ENCODE measurements at places on chromosomes 7 and 10.

DNA sequence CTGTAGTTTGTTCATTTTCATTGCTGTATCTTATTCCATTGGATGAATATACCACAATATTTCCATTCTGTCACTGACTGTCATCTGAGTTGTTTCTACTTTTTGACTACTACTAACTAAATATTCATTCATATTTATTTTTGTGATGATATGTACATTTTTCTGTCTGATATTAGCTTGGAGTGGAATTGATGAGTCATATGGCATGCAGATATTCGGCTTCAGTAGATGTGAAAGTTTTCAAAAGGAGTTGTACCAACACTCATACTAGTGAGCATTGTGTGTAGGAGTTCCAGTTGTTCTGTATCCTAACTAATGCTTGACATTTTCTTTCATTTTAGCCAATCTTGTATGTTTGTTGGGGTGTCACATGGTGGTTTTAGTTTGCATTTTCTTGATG lies 7.7 kb downstream of the RUNDC3B start:
- DNase-seq = no peak

- no peak for DNase-seq
Measured at GRCh38 chr7:48594349-48594748, 330.0 kb upstream of the CDC14C start.

DNA sequence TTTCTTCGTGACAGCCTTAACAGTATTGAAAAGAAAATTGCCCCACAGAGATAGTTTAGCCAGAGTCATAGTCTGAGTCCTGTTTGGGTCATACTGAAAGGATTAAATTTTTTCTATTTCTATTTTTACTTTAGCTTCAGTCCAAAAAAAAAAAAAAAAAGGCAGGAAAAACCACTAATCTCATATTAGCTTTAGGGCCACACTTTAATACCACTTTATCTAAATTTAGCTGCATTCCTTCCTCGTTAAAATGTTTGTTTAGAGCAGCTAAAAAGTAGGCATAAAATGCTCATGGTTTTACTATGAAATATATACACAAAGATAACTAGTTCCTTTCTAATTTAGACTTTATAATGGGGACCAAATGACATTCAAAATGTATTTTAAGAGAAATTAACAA lies 216.5 kb upstream of the TMEM196 start:
- no peak for DNase-seq

- DNase-seq = no peak
Measured at GRCh38 chr10:131204406-131205152, 106.9 kb downstream of the TCERG1L start.

DNA sequence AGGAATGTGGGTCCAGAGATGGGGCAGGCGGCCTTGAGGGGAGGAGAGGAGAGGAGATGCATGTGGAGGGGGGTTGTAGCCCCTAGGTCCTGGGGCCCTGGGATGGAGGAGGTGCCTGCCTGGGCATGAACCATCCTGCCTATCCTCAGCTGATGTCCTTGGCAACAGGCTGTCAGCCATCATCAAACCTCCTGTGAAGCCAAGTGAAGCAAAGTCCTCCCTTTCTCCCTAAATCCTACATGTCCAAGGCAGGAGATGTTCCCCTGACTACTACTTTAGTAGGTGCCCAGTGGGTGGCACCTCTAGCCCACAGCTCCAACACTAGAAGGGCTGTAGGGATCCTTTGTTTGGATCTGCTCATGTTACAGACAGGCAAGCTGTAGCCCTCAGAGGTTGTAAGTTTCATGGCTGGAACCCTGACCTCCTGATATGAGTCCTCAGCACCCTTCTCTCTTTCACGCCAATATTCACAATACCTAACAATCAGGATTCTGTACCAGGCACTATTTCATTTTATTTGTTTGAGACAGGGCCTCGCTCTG lies 66.6 kb upstream of the SYPL1 start:
- no peak for DNase-seq

DNA sequence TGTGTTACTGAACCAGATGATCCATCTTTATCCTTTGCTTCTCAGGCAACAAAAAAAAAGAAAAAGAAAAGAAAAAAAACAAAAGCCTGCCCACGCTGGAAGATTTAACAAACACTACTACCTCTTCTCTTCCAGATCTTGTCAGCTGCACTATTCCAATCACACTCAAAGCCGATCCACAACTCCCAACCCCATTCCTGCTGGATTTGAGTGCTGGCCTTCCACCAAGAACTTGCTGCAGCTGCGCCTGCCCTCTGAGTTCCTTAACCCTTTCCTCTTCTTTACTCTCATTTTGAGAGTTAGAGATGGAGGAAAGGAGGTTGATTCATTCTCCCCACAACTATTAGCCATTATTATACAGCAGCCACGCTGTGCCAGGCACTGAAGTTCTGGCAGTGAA lies 16.0 kb upstream of the ITGA8 start:
- DNase-seq = no peak

- DNase-seq = no peak
Measured at GRCh38 chr7:140242057-140243031, 65.6 kb upstream of the KDM7A start.

DNA sequence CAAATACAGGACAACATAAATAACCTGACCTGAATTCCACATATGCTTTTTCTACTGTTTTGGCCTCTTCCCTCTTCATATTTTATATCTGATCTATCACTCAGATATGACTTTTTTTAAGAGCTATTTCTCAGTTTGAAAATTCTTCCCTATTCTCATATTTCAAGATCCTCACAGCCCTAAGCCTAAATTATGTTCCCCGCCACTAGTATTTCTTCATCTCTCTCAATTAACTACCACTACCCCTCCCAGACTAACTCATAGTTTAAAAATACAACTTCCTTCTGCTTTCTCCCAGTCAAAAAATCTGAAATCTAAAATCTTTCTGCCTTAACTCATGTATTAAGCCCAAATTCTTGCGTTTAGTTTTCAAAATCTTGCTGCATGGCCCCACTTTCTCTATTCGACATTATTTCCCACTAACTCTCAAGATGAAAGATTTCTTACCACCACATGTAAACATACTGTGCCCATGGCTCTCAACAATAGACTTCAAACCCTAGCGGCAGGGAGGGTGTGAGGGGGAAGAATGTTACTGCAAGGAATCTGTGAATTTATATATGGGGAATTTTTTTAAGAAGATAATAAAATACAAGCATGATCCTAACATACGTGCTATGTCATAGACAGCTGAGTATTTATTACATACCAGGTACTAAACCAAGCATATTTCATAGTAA lies 64.6 kb downstream of the TFEC start:
- DNase-seq = no peak

DNA sequence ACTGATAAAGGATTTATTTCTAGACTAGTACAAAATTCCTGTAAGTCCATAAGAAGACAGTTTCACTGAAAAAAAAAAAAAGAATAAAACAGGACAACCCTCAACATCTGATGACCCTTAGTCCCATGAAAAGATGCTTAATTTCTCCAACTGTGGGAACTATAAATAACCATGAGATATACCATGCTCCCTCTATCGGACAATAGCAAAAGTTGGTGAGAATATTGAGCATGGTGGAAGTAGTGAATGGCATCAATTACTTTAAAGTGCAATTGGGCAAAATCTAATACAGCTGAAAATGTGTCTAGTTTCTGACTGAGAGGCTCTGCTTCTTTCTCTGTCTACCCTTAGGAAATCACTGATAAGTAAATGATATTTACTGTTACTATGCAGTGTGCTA lies 348.8 kb downstream of the SUGCT start:
- DNase-seq = no peak

DNA sequence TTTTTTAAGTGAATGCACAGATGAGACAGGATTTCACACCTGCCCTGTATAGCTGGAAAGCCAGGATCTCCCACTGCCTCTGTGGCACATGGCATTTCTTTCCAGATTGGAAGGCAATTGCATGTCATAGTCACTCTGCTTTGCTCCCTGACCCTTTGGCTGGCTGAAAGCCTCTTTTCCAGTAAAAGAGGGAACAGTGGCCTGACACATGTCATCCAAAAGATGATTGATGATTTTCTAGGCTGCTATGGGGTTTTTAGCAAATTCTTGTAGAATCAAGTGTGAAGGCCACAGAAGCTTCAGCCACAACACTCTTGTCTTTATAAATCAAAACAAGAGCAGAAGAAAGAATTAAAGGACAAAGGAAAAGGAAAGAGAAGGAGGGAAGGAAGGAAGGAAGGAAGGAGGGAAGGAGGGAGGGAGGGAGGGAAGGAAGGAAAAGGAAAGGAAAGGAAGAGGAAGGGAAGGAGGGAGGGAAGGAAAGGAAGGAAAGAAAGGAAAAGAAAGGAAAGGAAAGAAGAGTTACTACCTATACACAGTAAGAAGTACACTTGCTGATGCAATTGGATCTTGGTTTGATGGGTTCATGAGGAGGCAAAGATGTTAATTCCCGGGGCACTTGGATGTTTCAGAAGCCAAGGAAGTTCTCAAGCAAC lies 158.9 kb upstream of the FRMD4A start:
- no peak for DNase-seq

- no peak for DNase-seq
Measured at GRCh38 chr10:11663763-11664555, 52.5 kb upstream of the USP6NL start.

DNA sequence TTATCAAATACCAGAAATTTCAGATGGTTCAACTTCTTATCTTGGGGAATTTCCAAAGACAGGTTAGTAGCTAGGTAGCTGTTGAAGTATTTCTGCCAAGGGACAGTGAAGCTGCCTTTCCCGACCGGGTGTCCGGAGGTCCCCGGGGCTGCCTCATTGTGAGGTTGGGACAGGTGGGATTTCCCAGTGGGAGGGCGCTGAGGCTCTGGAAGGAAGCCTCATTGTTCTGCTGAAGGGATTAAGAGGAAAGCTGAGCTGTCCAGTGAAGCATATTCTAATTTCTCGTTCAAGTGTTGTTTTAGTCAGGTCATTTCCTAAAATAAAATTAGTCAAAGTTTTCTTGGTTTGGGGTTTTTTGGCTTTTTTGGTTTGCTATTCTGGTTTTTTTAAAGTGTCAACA lies 244.2 kb downstream of the MGMT start:
- DNase-seq = no peak

- DNase-seq = no peak
Measured at GRCh38 chr7:100358027-100358856, at the start of gene PILRB. TSS of gene PILRB (plus strand) at chr7:100358117. CDS start at chr7:100358303, 186 bp downstream.
